ENCODE measurements at places on chromosomes 6 and 20.

GRCh38 chr6:95848717-95849116, 167.1 kb upstream of the FUT9 start:
- no peak for DNase-seq

DNA sequence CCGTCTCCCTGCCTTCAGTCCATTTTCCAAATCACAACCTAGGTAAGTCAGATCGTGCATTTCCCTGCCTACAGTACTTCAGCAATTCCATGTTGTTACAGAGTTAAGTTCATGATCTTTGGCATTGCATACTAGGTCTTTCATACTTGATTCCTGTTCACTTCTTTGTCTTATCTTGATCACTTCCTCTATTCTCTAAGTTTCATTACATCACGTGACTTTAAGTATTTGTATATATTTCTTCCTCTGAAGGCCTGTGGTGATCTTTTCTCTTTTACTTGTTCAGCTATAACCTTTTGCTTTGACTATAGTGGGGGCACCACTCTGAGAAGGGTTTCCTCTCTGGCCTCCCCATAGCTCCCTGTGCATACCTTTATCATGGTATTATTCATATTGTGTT, 100.2 kb downstream of the TRMT11 start:
- DNase-seq, result no peak

- no peak for DNase-seq
Observed at GRCh38 chr6:107679457-107679856, 144.7 kb downstream of the SCML4 start.

DNA sequence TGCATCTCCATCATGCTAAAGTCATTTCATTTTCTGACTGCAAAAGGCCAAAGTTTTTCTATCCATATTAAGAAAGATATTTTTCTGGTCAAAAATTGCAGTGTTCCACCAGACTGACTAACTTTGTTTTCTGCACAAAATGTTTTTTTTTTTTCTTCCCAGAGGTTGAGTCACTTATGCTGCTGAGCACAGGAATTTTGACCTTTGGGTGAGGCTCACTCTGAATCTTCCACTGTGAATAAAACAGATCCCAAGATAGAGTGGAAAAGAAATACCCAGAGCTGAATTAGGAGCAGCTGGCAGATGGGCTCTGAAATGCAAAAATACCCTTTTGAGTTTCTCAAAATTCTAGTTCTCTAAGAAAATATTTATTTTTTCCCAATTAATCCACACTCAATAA, 996.8 kb downstream of the KIF16B start:
- DNase-seq, result no peak

- DNase-seq, result no peak
Observed at GRCh38 chr6:45548657-45549515, 171.2 kb upstream of the SUPT3H start.

DNA sequence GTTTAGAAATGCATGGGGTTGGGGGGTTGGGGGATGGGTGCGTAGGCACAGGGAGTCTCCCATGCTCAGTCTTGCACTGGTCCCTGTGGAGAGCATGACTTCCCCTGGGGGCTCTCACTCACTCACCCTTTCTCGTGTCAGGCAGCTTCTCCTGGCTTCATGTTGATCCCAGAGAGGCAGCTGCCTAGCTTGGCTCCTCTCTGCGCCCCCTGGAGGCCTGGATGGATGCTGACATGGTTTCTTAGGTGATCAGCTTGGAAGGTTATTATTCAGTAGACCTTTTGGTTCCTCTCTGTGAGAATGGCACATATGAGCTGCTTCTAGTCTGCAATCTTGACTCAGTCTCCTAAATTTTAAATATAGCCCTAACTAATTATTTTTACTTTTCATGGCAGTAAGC, 109.3 kb upstream of the FAM83B start:
- no peak for DNase-seq

DNA sequence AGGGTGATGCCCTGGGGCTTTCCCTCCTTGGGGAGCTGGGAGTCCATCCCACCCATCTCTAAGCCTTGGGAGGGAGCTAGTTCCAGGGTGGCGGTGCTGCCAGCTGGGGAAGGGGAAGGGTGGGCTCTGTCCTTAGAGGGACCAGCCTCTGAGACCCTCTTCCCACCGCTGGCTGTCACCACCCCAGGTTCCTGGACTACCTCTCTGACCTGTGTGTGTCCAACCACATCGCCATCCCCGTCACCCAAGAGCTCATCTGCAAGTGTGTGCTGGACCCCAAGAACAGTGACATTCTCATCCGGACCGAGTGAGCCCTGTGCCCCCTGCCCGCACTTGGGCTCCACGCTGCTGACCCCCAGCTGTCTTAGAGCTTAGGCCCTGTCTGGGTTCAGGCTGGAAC, 43.2 kb downstream of the UQCC2 start:
- DNase-seq, result no peak

GRCh38 chr6:33428966-33429749, 9.3 kb downstream of the SYNGAP1 start:
- DNase-seq, result no peak

DNA sequence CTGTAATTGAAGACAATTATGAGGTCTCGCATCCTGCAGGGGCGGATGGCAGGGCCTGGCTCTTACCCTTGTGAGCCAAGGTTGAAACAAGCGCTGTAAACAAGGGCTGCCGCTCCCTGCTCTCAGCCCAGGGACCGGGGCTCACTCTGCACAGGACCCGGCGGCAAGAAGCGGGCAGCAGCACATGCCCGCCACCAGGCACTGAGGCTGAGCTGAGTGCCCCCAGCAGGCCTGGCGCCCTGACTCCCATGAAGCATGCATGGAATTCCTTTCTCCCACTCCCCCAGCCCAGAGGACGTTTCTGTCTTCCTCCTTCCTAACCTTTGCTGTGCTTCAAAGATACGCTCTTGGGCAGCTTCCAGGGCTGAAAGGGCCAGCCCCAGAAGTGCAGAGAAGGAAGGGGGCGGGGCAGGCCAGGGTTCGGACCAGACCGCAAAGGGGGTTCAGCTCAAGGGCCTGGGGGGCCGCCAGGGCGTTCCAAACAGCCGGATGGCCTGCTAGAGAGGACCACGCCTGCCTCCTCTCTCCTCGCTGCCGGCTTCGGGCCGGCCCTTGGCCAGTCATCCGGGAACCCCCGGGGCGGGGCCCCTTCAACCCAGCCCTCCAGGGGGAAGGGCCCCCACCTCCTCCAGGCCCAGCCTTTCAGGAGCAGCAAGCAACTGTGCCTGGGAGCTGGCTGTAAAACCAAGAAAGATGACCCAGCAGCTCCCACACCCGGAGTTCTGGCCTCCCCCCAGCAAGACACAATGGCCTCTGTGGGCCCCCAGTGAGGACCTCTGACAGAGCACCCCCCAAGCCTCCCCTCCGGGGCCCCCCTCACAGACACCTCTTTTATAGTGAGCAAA, 109.9 kb downstream of the NOL4L start:
- no peak for DNase-seq

GRCh38 chr20:61816606-61817460, 248.8 kb downstream of the TAF4 start:
- DNase-seq, result no peak

GRCh38 chr6:6643398-6643797, 54.9 kb downstream of the LY86 start:
- no peak for DNase-seq

GRCh38 chr20:62692176-62692575, 16.5 kb upstream of the NTSR1 start:
- no peak for DNase-seq

GRCh38 chr6:170076466-170077165, 214.3 kb downstream of the DLL1 start:
- no peak for DNase-seq

DNA sequence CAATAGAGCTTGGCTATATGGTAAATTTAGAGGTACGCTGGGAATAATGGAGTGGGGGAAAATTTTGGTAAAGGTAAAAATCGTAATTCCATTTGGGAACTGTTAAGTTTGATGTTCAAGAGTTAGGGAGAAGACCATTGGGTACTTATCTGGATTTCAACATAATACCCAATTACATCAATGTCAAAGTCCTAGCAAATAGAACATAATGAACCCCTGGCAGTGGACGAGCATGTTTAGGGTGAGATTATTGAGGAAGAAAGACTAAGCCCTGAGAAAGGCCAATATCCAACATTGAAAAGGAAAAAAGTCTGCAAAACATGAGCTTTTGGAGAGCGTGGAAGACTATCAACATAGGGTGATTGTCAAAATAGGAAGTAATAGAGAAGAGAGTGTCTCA, 106.6 kb downstream of the TSHZ2 start:
- DNase-seq, result no peak

DNA sequence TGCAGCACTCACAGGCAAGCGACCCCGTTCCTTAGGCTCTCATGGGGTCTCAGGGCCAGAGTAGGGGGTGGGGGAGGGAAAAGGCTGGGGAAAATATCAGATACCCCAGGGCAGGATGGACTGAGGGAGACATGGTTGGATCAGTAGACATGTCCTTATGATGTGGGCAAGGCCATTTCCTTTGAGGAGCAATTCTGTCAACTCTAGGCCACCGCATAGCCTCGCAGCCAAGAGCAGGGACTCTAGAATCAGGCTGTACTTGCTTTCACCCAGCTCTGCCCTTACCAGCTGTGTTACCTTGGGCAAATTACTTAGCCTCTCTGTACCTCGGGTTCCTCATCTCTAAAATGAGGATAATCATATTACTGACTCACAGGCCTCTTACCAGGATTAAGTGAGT, 2.2 kb upstream of the MAPK13 start:
- DNase-seq, result no peak

DNA sequence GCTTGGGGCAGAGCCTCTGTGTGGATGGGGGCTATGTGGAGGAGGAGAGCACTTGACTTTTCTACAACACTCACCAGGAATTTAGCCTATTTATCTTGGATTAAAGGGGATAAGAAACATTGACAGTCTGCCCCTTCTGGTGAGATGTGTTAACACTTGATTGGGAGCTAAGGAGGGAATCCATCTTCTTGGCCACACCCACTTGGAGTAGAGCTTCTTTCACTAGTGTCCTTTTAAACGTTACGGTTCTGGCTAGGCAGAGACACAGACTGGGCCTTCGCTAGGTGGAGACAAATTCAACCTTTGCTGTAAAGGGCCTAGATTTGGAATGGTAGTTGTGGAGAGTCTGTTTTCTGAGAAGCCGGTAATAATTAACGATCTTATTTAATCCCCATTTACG, 15.5 kb upstream of the TPBG start:
- DNase-seq, result no peak

GRCh38 chr6:100670056-100670455, 205.3 kb upstream of the SIM1 start:
- no peak for DNase-seq

GRCh38 chr20:16485401-16485800, 87.8 kb downstream of the KIF16B start:
- no peak for DNase-seq

DNA sequence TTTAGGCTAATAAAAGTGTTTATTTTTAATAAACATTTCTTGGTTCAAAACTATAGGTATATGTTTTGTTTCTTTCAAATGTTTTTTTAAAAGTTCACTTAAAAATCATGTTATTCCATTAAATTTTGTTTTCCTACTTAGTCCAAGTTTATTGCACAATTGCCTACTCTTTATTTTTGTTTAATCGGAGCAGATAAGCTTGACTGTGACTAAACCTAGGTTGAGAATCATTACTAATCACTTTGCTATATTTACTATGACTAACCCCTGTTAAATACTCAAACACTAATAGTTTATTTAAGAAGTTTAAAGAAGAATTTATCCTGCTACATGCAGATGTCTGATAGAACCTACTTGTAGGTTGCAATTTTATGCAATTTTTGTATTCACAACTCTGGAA, 18.8 kb downstream of the MAP3K4 start:
- DNase-seq, result no peak

DNA sequence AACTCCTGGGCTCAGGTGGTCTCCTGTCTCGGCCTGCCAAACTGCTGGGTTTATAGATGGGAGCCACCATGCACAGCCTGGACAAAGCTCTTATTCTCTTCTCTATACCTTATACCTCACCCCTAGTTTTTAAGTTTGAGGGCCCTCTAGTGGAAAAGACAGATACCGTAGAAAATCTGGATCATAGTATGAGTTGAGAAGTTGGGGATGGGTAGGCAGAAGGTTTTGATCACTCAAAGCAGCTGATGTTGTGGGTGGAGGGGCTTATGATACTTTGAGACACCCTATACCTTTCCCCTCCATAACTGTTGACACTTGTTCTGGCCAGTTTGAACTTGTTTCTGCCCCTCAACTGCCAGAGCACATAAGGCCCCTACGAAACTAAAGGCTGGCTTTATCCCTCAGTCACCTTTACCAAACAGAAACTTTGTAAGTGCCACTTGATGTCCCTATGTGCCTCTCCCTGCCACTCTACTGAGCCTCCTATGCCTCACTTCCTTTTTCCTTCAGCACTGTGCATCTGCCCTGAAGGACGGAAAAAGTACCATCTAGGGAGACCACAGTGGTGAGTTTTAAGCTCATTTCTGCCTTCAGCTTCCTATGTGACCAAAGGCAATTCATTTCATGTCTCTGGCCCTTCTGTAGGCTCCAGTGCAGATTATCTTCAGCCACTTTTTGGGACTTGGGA, 28.6 kb downstream of the RALY start:
- DNase-seq, result no peak

DNA sequence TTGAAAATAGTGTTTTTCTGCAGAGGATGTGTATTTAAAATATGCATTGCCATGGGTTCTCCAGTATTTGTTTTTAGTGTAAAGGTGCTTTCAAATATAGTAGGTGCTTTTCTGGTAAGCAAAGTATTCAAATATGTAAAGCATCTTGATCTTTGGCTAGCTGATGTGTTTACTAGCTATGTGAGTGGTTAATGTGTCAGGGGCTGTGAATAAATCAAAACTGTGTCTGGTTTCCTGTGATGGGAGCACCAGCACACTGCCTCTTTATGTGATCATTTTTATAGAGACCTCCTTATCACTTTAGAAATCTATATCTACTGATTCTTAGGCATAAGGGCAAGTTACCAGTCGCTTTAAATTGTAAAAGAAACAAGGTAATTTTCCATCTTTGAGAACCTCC, 388.9 kb upstream of the MAN1A1 start:
- DNase-seq, result no peak

DNA sequence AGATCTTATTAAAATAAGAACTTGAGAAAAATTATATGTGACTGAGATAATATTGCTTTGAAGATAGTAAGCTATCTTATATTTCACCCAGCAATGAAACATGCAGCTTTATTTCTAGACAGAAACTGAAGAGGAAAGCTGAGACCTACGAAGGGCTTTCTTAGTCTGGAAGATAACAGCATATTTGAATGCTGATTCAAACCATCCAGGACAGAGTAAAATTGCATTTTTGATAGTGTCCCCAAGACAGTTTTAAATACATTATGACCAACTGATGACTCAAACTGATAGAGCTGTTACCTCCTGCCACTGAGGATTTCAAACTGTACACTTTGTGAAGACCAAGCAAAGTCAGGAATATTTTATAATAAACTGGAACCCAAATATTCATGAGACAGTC, 409.6 kb downstream of the GRIK2 start:
- DNase-seq, result no peak

GRCh38 chr6:113458368-113459010, 398.7 kb upstream of the MARCKS start:
- DNase-seq, result no peak
